ENCODE measurements at places on chromosomes 13 and 19.
A peak's percentile ranks its signal among the peaks of the same experiment; 100 is the strongest.

- no peak for DNase-seq
Measured at GRCh38 chr13:84399320-84400085, 517.2 kb upstream of the SLITRK1 start.

GRCh38 chr13:48849515-48849914 is 126.2 kb upstream of the FNDC3A start:
- no peak for DNase-seq

DNA sequence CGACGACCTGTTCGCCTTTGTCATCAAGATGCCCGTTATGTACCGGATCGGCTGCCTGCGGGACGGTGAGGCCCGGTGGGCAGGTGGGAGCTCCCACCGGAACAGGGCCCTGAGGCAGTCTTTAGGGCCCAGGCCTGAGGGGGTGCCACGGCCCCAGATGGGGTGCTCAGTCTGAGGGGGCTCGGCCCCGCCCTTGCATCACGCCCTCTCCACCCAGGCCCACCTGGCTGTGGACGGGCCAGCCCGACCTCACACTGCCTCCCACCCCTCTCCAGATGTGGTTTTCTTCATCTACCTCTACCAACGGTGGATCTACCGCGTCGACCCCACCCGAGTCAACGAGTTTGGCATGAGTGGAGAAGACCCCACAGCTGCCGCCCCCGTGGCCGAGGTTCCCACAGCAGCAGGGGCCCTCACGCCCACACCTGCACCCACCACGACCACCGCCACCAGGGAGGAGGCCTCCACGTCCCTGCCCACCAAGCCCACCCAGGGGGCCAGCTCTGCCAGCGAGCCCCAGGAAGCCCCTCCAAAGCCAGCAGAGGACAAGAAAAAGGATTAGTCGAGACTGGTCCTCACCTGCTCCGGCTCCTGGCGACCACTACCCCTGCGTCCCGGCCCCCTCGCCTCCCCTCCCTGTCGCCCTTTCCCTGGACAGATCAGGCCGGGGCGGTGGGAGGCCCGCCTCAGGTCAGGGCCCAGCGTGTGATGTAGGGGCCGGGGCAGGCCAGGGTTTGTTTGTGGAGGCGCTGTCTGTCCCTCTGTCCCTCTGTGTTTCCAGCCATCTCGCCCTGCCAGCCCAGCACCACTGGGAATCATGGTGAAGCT is 8.7 kb upstream of the RELB start:
- no peak for DNase-seq

- no peak for DNase-seq
Measured at GRCh38 chr19:3045885-3046697, 16.2 kb downstream of the TLE5 start.

- peak; percentile 71 for DNase-seq
Measured at GRCh38 chr13:34591900-34592529, 350.1 kb upstream of the NBEA start.

DNA sequence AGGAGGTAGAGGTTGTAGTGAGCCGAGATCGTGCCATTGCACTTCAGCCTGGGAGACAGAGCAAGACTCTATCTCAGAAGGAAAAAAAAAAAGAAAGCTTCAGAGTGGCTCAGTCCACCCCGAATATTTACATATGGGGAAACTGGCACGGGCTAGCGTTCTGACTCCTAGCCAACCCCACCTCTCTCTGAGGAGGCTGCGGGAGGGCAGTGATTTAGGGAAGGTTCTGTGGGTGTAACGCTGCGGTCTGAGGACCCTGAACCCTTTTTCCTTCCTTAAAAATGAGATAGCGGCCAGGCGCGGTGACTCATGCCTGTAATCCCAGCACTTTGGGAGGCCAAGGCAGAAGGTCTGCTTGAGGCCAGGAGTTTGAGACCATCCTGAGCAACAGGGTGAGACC is 5.0 kb downstream of the LRRC25 start:
- no peak for DNase-seq

DNA sequence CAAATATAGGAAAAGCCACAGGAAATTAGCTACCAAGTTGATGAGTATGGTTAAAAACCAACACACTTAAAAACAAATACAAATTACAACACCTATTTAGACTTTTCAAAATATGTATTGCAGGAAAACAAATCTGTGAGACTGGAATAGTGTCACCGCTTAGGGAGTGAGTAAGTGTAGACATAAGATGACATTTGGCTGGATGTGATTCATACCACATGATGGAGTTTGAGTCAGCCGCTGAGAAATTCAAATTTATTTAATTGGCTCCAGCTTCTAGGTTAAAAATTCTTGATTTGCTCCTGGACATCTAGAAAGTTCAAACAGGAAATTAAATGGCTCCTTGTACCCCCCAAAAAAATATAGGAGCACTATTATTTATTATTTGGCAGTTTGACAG is 531.7 kb downstream of the SLITRK1 start:
- DNase-seq: no peak

DNA sequence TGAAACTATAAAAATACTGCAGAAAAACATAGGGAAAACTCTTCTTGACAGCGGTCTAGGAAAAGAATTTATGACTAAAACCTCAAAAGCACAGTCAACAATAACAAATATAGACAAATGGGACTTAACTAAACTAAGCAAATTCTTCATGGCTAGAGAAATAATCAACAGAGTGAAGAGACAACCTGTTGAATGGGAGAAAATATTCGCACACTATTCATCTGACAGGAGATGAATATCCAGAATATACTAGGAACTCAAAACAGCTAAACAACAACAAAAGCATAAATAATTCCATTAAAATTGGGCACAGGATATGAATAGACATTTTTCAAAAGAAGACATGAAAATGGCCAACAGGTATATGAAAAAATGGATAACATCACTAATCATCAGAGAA is 303.6 kb upstream of the PRR20A start:
- no peak for DNase-seq

- DNase-seq: no peak
Measured at GRCh38 chr13:73138638-73139491, 80.1 kb downstream of the KLF5 start.

DNA sequence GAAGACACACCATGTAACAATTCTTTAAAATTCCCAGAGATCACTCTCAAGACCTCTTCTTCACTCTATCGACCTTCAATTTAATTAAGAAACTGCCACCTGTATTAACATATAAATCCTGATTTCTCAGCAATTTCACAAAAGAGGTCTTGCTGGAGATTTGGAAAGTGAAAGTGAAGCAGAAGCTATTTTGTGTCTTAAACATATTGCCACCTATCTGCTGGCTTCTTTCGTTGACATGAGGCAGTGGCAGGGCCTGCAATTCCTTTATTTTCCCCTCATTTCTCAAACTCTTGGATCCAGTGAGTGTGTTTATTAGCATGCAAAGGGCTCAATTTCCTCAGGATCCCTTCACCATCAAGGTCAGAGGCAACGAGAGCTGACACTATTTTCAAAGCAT is 780.2 kb upstream of the SLITRK1 start:
- no peak for DNase-seq

DNA sequence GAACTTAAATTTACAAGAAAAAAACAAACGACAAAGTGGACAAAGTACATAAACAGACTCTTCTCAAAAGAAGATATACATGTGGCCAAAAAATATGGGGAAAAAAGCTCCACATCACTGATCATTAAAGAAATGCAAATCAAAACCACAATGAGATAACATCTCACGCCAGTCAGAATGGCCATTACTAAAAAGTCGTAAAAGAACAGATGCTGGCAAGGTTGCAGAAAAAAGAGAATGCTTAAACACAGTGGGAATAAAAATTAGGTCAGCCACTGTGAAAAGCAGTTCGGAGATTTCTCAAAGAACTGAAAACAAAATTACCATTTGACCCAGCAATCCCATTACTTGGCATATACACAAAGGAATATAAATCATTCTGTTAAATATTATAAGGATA is 132.7 kb downstream of the UGGT2 start:
- no peak for DNase-seq

DNA sequence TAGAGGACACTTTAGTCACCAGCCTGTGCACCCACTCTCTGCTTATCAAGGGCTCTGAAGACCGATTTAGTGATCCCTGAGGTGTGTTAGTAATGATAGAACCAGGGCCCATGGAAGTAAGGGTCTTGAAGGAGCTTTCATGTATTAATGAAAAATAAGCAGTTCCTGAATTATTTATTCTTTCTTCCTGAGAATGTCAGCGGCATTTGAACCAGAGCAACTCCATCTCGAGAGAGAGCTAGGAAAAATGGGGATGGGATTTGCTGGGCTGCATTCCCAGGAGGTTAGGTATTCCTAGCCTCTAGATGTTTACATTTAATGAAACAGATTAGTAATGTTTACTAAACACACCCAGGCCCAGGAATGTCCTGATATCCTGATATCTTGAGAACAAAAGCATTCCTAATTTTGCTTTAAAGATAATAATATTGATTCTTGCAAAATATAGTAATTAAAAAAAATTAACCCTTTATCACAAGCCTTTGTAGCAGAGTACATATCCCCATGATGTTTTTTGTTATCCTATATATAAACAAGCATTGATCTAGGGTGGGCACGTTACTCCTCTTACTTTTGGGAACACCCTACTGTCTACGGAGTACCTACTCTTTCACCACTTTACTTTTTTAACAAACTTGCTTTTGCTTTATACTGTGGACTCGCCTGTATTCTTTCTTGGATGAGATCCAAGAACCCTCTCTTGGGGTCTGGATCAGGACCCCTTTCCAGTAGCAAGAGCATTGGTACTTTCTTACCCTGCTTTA is 63.1 kb downstream of the COG3 start:
- no peak for DNase-seq

- DNase-seq: no peak
Measured at GRCh38 chr13:40442231-40442630, 224.2 kb downstream of the FOXO1 start.

- no peak for DNase-seq
Measured at GRCh38 chr13:79245937-79246577, 160.0 kb downstream of the RBM26 start.

DNA sequence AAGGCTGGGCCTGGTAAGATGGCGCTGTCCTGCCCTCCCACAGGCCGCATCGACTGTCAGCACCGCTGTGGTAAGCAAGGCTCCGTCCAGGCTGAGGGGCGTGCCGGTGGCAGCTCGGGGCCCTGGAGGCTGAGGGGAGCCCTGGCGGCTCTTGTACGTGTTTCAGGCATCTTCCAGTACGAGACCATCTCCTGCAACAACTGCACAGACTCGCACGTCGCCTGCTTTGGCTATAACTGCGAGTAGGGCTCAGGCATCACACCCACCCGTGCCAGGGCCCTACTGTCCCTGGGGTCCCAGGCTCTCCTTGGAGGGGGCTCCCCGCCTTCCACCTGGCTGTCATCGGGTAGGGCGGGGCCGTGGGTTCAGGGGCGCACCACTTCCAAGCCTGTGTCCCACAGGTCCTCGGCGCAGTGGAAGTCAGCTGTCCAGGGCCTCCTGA is 1.2 kb downstream of the IZUMO4 start:
- peak; percentile 50 for DNase-seq

GRCh38 chr19:41542622-41543021 is 33.3 kb upstream of the CEACAM21 start:
- no peak for DNase-seq

- no peak for DNase-seq
Measured at GRCh38 chr19:49713236-49713845, 22.4 kb downstream of the CPT1C start.

GRCh38 chr19:19211499-19212420 is at the start of gene NCAN:
Gene NCAN, plus strand, starts transcription at chr19:19211958. Its CDS starts 4,996 bp downstream, at chr19:19216954.
- DNase-seq: no peak

GRCh38 chr19:16024266-16025107 is 51.8 kb upstream of the TPM4 start:
- peak; percentile 9 for DNase-seq

DNA sequence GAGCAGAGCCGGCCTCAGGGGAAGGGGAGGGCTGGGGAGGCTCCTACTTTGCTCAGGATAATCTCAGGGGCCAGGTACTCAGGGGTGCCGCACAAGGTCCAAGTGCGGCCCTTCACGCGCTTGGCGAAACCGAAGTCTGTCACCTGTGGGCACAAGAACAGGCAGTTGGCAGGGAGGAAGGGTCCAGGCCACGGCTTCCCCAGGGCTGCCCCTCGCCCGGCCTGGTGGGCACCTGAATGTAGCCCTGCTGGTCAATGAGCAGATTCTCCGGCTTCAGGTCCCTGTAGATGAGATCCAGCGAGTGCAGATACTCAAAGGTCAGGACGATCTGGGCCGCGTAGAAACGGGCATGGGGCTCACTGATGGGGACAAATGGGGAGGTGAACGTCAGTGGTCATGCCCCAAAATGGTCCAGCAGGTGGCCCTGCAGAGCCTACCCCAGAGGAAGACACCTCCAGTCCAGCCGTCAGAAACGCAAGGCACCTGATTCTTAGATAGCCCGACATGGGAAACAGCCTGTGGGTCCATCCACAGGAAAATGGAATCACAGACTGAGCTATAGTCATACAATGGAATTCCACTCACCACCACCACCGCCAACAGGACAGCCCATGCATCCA is 7.1 kb upstream of the SAMD1 start:
- DNase-seq: no peak

- DNase-seq: no peak
Measured at GRCh38 chr19:45117671-45118070, 24.7 kb downstream of the PPP1R37 start.

- DNase-seq: no peak
Measured at GRCh38 chr13:89627996-89628395, 1719.5 kb upstream of the MIR17HG start.

GRCh38 chr19:18660051-18660910 is 23.2 kb upstream of the CRTC1 start:
- no peak for DNase-seq

DNA sequence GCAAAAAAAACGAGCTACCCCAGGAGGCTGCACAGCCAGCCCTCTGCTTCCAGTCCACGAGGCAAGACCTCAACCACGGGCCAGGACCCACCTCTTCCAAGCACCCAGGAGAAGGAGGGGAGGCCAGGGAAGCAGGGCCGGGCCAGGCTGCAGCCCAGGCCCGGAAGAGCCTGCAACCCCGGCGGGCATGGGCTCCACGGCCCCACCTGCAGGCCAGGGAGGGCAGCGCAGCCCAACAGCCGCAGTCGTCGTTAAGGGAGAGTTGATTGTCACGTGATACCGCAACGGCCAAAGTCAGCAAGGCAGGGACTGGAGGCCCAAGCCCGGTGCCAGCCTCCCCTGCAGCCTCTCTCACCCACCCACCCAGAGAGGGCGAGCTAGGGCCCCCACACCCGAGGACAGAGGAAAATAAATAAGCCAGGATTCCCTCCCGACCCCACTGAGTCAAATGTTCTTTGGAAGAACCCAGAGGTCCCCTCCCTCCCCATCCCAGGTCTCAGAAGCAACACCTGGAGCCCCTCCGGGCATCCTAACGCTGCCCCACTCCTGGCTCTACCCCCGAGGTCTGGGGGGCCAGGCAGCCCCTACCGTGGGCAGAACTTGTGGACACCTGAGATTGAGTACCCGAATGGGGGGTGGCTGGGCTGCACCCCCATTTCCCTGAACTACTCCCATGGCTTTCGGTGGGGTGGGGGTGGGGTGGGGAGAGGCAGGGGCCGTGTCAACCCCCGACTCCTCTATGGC is 5.2 kb upstream of the REXO1 start:
- peak; percentile 79 for DNase-seq

Measured in femur (tissue), 1 donor.